ENCODE measurements at places on chromosomes 13 and 19. TPM values are rescaled to one million over a fixed set of nuclear protein-coding genes. Genes with fewer than 3 reads are reported as not detected.

Gene ATP8B3
- 0.38 TPM for total RNA-seq

Gene GRIN2D
- 0.28 TPM for total RNA-seq

Gene PSG11
- total RNA-seq = under 0.01 TPM

Gene B9D2
- 6.5 TPM for total RNA-seq

Gene ZNF766
- 14.7 TPM for total RNA-seq

Gene KCTD12
- total RNA-seq = 42.6 TPM

Gene CDKN2D
- total RNA-seq = 12.5 TPM

Gene RNF17
- not detected for total RNA-seq

Gene CYP2A7
- total RNA-seq = not detected

Gene ZNF534
- under 0.01 TPM for total RNA-seq

All from regular cardiac myocyte (primary cell).